Activated CD8-positive, alpha-beta memory T cell treated with anti-CD3 and anti-CD28 coated beads for 1 hour (primary cell): ENCODE measurements at places on chromosomes 3 and 15.

- no peak for DNase-seq
Observed at GRCh38 chr15:70264738-70265465, 167.2 kb upstream of the TLE3 start.

DNA sequence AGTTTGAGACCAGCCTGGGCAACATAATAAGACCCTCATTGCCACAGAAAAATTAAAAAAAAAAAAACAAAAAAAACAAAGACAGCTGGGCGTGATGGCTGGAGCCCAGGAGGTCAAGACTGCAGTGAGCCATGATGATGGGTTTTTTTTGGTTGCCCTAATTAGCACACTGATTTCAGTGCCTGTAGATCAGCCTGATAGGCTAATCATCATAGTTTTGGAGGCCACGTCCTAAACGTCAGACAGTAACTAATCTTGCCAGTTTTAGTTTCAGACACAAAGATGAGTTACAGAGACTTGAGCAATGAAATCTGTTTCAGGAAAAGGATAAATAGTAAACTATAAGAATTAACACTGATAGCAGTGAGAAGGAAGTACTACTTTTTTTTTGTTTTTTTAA, 55.4 kb downstream of the LRCH3 start:
- DNase-seq, result no peak

DNA sequence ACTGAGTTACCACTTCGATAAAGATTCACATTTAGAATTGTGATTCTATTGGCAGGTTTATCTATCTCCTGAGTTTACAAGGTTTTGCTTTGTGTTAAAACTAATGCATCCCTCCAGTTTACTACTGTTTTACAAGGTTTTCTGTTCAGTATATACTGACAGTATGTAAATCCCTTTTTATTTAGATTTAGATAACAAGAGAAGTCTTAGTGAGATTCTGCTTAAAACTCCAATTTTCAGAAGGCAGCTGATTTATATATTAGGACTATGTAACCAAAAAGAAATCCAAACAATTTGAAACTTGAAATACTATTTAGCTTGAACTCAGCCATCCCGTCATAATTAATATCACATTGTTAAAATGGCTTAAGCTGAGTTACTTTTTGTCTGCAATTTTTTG, 619.2 kb downstream of the NAALADL2 start:
- no peak for DNase-seq

- DNase-seq, result no peak
Observed at GRCh38 chr3:164004205-164004604, 1074.1 kb downstream of the SI start.

DNA sequence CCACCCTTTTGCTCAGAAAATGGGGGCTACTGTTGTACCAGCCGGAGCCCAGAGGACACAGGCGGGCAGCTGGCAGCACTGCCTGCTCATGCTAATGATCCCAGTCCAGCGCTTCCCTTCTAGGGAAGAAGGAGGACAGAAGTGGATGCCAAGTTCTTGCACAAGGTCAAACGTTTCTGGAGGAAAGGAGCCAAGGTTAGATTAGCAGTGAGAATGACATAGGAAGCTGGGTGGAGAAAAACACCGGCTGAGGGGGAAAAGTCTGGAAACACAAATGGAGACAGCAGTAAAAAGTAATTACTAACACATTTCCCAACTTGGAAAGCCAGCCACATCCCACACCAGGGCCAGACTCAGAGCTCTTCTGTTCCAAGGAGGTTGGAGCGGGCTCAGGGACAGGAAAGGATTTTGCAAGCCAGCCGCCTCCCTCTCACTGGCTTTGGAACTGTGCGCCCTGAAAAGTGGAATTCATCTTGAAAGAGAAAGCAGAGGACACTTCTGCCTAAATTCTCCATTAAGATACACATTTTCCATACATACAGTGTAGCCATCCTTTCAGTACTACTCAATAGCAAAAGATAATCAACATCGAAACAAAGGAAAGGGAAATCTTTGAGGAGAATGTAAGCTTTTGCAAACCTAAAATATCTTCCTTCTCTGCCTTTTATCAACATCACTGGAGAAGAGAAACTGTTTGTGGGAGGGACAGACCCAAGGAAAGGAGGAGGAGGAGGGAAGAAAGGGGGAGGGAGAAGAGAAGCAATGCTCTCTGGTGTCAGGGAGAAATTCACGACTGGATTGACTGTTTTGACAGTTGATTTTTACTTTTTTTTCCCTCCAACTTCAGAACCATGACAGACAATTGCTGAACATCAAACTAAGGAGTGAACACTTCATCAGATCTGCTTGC, 133.6 kb downstream of the CD47 start:
- no peak for DNase-seq

DNA sequence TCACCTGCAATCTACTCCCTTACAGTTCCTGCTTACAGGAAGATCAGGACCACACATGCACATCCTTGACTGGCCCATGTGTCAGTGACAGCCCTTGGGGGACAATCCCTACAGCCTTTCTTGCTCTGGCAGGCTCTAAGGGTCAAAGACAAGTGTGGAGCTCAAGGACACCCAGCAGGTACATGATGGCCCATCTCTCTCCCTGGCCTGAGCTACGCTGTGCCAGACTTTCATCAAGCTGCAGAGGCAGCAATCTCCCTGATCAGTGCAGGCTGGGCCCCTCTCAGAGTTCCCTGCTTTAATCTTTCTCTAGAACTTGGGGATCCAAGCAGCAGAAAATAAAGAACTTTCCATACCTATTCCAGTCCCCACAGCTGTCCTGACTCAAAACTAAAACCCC, 2.6 kb downstream of the SEMA7A start:
- DNase-seq, result no peak

- DNase-seq, result no peak
Observed at GRCh38 chr3:177459401-177459800, 262.1 kb upstream of the TBL1XR1 start.

GRCh38 chr3:142940472-142940871, 23.0 kb downstream of the PAQR9 start:
- DNase-seq, result no peak

DNA sequence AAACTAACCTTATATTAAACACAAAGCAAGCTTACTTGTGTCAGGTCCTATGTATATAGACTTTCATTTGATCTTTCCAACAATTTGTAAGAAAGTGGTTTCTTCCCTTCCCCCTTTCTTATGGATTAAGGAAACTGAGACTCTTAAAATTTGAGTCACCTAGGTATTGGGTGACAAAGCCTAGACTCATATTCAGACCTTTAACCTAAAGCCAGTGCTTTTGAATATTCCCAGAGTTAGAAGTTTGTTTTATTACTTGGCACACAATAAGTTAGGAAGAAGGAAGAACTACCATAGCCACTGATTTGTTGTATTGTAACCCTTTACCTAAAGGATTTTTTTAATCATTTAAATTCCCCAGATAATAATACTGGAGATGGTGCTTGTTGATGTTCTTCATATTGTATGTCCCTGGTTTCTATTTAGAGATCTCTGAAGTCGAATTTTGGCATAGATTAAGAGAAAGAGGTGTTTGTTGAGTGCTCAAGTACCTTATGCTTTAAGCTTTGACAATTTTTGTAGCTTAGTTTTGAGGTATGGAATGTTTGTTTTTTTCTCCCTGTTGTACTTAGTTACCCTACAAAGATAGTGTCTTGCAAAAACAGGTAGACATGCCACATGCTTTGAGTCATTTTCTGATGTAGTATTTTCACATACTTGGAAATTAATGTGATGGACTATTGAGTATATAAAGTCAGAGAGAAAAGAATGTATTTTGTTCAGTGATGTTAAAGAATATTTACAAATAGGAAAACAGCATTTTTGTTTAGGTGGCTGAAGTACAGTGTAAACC, 11.2 kb downstream of the TSC22D2 start:
- no peak for DNase-seq

DNA sequence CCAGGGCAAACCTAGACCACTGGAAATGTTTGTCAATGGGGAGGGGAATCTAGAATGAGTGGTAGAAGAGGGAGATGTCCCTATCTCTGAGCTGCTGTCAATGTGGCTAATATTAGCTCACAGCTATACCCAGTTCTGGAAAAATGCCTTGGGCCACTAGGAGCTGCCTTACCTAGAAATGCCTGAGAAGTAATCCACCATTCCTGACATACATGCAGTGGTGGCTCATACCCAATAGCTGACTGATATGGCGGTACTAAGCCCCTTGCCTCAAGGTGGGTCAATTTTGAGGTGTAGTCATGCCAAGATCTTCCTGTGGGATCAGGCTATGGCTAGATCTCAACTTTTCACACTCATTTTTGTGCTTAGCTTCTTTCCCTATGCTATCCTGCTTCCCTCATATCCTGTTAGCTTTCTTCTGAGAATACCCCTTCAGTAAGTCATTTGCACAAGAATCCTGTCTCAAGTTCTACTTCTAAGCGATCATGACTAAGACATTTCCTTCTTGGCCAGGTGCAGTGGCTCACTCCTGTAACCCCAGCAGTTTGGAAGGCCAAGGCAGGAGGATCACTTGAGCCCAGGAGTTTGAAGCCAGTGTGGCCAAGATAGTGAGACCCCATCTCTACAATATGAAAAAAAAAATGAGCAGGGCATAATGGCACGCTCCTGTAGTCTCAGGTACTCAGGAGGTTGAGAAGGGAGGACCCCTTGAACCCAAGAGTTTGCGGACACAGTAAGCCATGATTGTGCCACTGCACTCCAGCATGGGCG, 49.1 kb upstream of the RFX7 start:
- DNase-seq, result no peak

GRCh38 chr3:56260262-56260661, 208.0 kb downstream of the ERC2 start:
- DNase-seq, result no peak
